Astrocyte (in vitro differentiated cells and primary cell): ENCODE measurements at places on chromosomes 7 and 10. TPM values are rescaled to one million over a fixed set of nuclear protein-coding genes. Genes with fewer than 3 reads are reported as not detected.

The GHRHR gene
- total RNA-seq, result not detected in 2 replicates

The CALHM3 gene
- total RNA-seq, result not detected in 2 replicates

The ITGB8 gene
- 10.8 and 11.1 TPM in 2 replicates for total RNA-seq

The WAPL gene
- total RNA-seq, result 43.0 and 43.2 TPM in 2 replicates

GRCh38 chr7:20747001-20747400, 39.7 kb downstream of the SP8 start:
- no peak for DNase-seq

DNA sequence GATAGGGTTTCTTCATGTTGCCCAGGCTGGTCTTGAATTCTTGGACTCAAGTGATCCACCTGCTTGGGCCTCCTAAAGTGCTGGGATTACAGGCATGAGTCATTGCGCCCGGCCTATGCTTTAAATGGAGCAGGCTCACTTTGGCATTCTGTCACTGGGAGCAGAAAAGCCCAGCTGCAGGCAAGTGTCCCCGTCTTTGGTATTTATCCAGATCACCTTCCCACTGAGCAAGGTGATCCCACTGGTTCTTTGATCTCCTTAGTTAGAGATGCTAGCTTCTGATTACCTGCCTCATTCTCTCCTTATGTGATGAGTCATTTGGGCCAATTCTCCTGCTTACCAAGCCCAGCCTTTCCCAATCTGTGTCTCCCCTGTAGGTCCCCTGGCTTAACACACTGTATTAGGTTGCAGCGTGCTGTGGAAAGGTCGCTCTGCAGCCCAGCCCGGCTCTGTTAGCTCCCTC, 39.3 kb downstream of the SPDYE5 start:
- DNase-seq, result no peak

- DNase-seq, result no peak
Observed at GRCh38 chr7:50648076-50648475, 82.9 kb upstream of the DDC start.

GRCh38 chr10:51656503-51656902, 42.9 kb downstream of the CSTF2T start:
- no peak for DNase-seq

DNA sequence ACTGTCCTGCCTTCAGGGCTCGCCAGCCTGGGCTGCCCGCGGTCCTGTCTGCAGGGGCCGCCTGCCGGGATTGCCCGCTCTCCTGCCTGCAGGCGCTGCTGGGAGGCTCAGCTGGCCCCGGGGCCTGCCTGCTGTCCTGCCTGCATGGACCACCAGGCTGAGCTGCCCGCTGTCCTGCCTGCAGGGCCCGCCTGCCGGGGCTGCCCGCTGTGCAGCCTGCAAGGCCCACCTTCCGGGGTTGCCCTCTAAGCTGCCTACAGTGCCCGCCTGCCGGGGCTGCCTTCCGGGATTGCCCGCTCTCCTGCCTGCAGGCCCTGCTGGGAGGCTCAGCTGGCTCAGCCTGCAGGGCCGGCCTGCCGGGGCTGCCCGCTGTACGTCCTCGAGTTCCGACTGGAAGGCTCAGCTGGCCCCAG, 164.4 kb downstream of the GLRX3 start:
- no peak for DNase-seq

DNA sequence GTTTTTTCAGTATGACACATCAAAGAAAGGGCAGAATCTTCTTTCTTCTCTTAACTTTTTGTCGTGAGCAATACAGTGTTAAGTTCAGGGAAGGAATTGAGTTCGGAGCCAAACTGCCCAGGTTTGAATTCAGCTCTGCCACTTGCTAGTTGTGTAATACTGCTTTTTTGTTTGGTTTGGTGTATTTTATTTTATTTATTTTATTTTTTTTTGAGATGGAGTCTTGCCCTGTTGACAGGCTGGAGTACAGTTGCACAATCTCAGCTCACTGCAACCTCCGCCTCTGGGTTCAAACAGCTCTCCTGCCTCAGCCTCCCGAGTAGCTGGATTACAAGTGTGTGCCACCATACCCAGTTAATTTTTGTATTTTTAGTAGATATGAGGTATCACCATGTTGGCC, 539.8 kb upstream of the GALNT17 start:
- DNase-seq, result no peak

DNA sequence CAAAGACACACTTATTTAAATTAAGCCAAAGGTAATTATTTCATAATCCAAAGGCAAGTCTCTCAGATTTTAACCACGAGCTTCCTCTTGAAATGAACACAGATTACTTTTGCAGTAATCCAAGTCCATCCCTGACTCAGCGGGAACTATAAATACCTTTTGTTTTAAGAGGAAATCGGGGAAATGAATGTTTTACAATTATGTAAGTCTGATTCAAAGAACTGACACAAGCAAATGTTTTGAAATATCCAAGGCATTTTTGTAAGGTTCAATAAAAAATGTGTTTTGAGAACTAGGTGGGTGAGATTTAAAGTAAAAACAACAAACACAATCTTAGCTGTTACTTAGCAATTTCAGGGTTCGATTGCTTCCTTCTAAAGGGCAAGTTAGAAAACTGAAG, 179.8 kb upstream of the ASAH2 start:
- DNase-seq, result peak; percentile 68
